ENCODE measurements at places on chromosomes 3 and 15.

DNA sequence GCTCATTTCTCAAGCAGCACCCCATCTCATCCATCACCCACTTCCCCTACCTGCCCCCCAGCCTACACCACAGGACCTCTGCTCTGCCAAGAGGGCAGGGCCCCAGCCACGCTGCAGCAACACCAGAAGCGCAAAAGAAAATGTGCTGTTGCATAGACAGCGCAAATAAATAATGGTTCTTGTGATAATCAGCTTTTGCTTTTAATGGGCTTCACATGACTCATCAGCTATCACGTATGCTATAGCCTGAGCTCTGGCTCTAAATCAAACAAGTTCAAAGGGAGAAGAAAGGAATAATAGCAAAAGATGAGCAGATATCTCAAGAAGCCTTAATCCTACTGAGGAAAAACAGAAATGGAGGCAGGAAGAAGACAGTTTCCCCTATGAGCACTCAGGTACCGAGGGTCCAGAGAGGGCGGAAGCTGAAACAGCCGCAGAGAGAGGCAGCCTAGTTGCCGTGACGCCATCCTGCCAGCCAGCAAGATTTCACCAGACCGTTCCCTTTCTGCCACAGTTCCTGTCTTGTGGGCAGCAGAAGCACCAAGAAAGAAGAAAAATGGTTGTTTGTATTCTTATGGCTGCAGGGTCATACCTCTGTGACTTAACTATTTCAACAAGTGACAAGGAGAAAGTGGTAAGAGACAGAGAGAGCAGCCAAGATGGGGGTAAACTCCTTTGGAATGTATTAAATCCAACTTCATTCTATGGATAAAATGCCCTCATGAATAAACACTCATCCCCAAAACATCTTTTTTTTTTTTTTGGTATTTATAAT, 22.0 kb downstream of the RAB27A start:
- no peak for DNase-seq

GRCh38 chr3:178003756-178004155, 532.5 kb upstream of the KCNMB2 start:
- no peak for DNase-seq

- DNase-seq, result peak; percentile 24
Observed at GRCh38 chr3:120218981-120219380, 66.0 kb downstream of the GPR156 start.

DNA sequence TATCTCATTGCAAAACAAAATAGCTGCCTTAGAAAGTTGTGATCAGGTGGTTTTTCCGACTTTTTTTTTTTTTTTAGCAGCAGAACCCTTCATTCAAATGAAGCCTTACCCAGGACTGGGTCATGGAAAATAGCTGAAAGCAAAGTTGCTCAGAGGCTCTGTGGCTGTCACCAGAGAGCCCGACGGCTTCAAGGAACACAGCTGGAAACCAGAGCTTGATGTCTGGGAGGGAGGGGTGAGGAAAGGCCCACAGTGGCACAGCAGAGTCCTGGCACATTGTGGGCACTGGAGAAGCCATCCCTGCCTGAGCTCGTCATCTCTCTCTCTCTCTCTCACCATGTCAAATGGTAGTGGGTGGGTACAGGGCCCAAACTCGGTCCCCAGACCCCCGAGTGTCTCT, 77.5 kb downstream of the RPN1 start:
- DNase-seq, result no peak

DNA sequence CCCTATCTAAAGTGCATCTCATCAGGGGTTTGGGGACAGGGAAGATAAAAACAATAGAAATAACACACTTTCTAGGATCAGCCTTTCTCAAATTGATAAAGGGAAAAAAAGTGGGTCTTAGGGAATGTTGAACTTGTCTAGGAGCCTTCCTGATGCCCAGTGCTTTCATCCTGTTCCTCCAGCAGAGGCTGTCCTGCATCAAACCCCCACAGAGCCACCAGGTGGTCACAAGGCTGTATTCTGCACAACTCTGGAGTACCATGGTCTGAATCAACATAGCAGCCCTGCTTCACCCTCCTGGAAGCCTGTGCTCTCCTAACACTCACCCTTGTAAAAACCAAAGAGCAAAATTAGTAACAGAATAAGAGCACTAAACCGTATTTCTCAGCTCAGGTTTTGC, 118.5 kb upstream of the SLC25A36 start:
- no peak for DNase-seq

DNA sequence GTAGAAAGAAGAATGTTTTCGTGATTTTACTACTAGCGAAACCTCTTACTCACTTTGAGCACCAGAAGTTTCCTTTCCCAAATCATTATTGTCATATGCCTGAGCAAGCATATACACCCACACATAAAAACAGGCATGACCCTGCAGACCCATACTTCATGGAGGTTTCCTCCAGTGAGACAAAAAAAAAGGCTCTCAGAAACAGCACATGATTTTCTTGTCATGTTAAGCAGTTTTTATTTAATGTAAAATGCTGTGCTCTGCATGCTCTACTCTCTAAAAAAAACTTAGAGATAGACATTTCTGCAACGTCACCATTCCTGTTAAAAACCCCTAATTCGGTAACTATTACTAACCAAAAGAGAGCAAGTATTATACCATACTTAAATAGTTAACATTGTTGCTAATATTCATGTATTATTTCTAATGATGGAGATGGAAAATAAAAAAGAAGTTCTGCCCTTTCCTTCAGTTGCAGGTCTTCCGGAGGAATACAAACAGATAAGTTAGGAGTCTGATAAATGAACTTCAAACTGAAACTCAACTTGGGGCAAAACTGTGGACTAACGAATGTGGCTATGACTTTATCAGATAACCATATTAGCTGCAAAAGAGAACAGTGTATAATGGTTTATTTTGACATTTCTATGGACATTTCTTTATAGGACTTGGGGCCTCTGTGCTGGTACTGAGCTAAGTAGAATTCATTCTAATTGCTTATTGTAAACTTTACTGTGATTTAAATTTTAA, 15.9 kb downstream of the CD200R1 start:
- DNase-seq, result no peak

DNA sequence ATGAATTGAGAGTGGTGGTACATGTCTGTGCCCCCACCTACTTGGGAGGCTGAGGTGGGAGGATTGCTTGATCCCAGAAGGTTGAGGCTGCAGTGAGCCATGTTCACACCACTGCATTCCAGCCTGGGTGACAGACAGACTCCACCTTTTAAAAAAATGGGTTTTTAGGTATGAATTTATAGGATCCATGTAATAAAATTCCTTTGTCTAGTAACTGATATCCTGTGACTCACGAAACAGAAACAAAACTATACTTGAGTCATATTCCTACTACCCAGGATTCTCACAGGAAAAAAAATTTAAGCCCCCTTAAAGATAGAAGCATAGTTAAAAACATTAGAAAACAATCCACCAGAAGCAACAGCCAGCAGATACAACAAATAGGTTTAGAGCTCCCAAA, 10.0 kb upstream of the CRTC3 start:
- peak; percentile 50 for DNase-seq

- DNase-seq, result peak; percentile 63
Observed at GRCh38 chr15:47461652-47462141, 255.6 kb upstream of the SEMA6D start.

DNA sequence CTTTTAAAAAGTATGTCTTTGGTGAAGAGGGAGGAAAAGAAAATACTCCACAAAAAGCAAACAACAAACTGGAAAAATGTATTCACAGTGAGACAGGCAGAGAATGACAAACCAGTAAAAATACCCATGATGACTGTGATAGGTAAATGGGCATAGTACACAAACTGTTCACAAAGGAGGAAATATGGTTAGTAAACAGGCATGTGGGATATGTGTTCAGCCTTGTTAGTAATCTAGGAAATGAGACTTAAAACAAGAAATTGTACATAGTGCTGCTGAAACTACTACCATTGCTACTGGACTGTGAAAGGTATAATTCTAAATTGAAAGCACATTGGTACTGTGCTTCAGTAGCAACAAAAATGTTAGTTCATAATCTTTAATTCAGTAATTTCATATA, 50.1 kb downstream of the UBE2E2 start:
- DNase-seq, result no peak

DNA sequence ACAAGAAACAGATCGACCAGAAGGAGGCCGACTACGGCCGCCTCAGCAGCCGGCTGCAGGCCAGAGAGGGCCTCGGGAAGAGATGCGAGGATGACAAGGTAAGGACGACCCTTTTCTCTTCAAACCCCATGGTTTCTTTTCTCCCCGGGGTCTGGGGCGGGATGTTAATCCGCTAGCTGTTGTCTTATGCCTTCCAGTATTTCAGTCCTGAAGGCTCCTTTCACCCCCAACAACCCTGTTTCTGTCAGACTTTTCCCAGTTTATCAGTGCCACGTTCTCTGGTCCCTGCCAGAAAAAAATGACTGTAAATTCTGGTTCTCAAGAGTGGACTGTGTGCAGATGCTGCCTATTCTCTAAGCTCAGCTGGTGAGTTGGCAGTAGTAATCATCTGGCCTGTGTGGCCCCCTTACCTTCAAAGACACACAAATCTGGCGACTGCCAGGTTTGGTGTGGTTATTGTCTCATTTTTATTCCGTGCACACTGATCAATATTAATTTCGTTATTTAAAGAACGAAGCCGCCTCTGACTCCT, 806 bp downstream of the GOLM2 start:
- no peak for DNase-seq
